ENCODE measurements at places on chromosomes 1 and 21. TPM values are rescaled to one million over a fixed set of nuclear protein-coding genes. Genes with fewer than 3 reads are reported as not detected.

DNA sequence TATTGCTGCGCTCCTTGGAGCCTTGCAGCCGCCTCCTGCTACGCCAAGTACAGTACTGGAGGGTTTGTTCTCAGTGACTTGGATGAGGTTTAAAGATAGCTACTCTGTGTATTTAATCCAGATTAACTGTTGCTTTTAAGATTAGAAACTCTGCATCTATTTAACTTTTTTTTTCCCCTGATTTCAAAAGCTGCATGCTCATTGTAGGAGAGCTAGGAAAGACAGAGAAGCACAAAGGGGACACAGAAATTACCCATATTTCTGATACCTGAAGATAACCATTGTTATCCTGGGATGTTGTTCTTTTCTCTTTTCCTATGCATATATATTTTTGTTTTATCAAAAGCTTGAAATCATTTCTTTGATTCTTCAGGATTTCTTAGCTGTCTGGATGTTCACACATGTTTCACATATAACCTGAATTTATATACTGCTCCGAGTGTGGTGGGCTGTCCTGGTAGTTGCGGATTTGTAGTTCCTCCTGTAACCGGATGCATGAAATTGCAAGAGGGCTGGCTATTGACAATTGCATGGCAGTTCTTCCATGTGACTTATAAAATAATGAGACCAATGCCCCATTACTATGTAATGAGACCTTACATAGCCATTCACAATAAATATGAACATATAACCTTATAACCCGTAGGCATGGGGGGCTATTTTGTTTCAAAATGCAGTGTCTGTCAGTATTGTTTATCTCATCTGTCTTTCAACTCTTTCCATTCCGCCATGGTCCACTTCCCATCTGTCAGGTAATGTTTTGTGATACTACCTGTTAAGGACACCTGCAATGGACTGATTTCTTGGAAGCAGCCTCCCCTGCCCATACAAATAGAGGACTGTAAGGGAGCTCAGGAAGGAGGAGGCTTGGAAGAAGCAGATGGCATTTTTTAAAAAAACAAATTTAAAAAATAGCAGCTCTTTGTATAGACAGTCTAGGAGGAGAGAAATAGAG is 1.4 kb downstream of the RAVER2 start:
- peak overlapping the region; percentile 11 for H3K27ac ChIP-seq
- peaks cover 11% of the 10 kb centered on the region for H3K4me1 ChIP-seq
- no peaks in the 10 kb centered on the region for H3K27me3 ChIP-seq
- H3K36me3 ChIP-seq, result no peaks in the 10 kb centered on the region

DNA sequence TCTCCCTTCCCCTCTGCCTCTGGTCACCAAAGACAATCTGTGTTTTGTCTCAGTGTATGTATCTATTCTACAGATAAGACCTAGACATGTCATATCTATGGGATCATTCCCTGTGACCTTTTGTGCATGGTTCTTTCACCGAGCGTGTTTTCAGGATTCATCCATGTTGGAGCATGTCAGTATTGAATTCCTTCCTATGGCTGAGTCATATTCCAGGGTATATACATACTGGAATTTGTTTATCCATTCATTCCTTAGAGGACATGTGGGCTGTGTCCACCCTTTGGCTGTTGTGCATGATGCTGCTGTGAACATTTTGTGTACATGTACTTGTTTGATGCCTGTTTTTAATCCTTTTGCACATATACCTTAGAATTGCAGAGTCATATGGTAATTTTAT is 69.9 kb downstream of the NFASC start:
- H3K4me3 ChIP-seq, result no peak overlapping the region
- H3K27me3 ChIP-seq, result no peaks in the 10 kb centered on the region
- no peak for DNase-seq
- no peaks in the 10 kb centered on the region for H3K36me3 ChIP-seq
- no peaks in the 10 kb centered on the region for H3K4me1 ChIP-seq
- H3K27ac ChIP-seq, result no peak overlapping the region

GRCh38 chr1:89876463-89876862 is 55.6 kb downstream of the LRRC8D start:
- H3K27me3 ChIP-seq, result no peaks in the 10 kb centered on the region
- H3K4me3 ChIP-seq, result no peak overlapping the region
- H3K36me3 ChIP-seq, result no peaks in the 10 kb centered on the region
- no peak for DNase-seq

DNA sequence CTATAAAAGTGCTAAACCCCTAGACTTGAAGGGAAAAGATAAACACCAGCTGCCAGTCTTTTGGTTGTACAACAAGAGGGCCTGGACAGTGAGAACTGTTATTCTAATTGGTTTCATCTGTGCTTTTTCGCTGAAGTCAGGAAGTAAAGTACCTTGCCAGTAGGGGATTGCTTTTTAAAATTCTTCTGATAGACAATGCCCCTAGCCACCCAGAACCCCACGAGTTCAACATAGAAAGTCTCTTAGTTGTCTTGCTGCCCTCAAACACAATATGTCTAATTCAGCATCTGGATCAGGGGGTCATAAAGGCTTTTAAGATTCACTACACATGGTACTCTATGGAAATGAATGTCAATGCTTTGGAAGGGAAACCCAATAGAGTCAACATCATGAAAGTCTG is 289.2 kb downstream of the TBX15 start:
- H3K27me3 ChIP-seq, result no peaks in the 10 kb centered on the region
- DNase-seq, result no peak
- no peak overlapping the region for H3K27ac ChIP-seq

DNA sequence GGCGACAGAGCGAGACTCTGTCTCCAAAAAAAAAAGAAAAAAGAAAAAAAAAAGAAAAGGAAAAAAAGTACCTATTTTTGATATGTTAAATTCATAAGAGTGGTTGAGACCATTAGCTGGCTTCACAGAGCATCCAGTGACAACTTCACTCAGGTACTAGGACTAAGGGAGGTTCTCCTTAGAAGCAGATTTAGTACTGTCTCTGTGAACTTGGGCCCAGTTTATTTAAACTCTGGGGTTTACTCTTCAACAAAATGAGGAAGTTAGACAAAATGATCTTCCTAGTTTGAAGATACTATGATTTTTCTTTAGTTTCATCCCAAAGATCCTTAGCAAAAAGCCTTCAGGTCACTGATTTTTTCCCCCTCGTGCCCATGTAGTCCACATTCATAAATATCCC is 21.2 kb downstream of the MACO1 start:
- H3K36me3 ChIP-seq, result peaks cover 11% of the 10 kb centered on the region
- H3K27ac ChIP-seq, result no peak overlapping the region
- H3K27me3 ChIP-seq, result no peaks in the 10 kb centered on the region
- no peaks in the 10 kb centered on the region for H3K4me1 ChIP-seq
- DNase-seq, result no peak
- no peak overlapping the region for H3K4me3 ChIP-seq

DNA sequence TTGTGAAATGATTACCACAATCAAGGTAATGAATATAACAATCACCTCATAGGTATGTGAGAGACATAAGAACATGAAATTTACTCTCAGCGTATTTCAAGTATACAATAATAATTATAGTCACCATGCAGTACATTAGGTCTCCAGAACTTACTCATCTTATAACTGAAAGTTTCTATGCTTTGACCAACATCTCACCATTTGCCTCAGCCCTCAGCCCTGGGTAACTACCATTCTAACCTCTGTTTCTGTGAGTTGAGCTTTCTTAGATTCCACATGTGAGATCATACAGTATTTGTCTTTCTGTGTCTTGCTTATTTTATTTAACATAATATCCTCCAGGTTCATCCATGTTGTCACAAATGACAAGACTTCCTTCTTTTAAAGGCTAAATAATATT is 57.3 kb downstream of the AGO3 start:
- H3K27ac ChIP-seq, result no peak overlapping the region
- H3K4me1 ChIP-seq, result no peaks in the 10 kb centered on the region
- DNase-seq, result no peak
- H3K27me3 ChIP-seq, result no peaks in the 10 kb centered on the region

GRCh38 chr1:51877434-51878307 is 856 bp downstream of the NRDC start:
- H3K36me3 ChIP-seq, result no peaks in the 10 kb centered on the region
- H3K4me1 ChIP-seq, result peaks cover 49% of the 10 kb centered on the region
- peaks cover 2% of the 10 kb centered on the region for H3K27me3 ChIP-seq
- DNase-seq, result no peak

DNA sequence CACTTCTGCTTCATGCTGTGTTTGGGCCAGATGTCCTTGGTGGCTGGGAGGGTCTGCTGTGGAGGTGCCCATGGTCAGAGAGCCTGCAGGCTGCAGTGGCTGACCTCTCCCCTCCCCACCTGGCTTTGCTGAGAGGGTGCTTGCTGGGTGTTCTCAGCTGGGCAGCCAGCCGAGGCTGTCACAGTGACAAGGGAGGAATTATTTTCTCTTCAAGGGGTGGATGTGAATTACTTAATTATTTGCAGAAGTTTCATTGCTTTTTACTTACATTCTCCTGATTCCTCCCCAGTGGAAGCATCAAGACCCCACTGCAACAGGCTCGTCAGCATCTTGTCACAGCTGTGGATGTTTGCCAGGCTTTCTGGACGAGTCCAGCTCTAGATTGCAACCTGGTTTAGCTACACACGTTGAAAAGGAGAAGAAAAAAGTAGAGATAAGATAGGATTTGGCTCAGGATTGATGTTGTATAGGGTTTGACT is 70.3 kb downstream of the GALNT2 start:
- DNase-seq, result no peak
- H3K27ac ChIP-seq, result no peak overlapping the region
- H3K36me3 ChIP-seq, result no peaks in the 10 kb centered on the region

GRCh38 chr1:8031176-8031785 is 5.2 kb upstream of the ERRFI1 start:
- peak; percentile 32 for DNase-seq
- peaks cover 5% of the 10 kb centered on the region for H3K4me1 ChIP-seq
- no peaks in the 10 kb centered on the region for H3K36me3 ChIP-seq

DNA sequence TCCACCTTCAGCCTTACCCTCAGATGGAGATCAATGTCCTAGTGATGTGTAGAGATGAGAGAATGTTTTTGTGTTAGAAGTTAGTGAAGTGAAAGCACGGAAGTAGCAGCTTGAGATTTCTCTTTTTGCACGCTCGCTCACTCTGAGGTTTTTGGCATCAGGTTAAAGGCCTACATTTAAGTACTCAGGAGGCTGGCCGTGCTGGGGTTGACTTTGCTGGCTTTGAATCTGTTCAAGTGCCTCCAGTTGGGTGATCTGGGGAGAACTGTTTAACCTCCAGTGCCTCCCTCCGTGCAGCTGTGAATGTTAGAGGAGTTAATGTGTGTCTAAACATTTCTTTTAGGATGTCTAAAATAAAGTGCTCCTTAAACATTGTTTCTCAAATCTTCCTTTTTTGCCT is 13.9 kb downstream of the PHGDH start:
- no peak for DNase-seq
- no peak overlapping the region for H3K27ac ChIP-seq
- H3K36me3 ChIP-seq, result no peaks in the 10 kb centered on the region
- no peaks in the 10 kb centered on the region for H3K27me3 ChIP-seq

- H3K4me1 ChIP-seq, result peaks cover 8% of the 10 kb centered on the region
- DNase-seq, result no peak
- no peaks in the 10 kb centered on the region for H3K36me3 ChIP-seq
- H3K27ac ChIP-seq, result no peak overlapping the region
- H3K27me3 ChIP-seq, result no peaks in the 10 kb centered on the region
Measured at GRCh38 chr1:9399510-9400424, 107.1 kb downstream of the SPSB1 start.

GRCh38 chr1:205719762-205720161 is 30.2 kb downstream of the NUCKS1 start:
- no peaks in the 10 kb centered on the region for H3K4me1 ChIP-seq
- peaks cover 37% of the 10 kb centered on the region for H3K36me3 ChIP-seq
- no peaks in the 10 kb centered on the region for H3K27me3 ChIP-seq
- no peak overlapping the region for H3K4me3 ChIP-seq
- no peak for DNase-seq

GRCh38 chr1:209590405-209590804 is 6.9 kb downstream of the CAMK1G start:
- no peaks in the 10 kb centered on the region for H3K36me3 ChIP-seq
- H3K27ac ChIP-seq, result no peak overlapping the region
- DNase-seq, result no peak
- no peak overlapping the region for H3K4me3 ChIP-seq
- H3K4me1 ChIP-seq, result no peaks in the 10 kb centered on the region

- no peaks in the 10 kb centered on the region for H3K4me1 ChIP-seq
- peak overlapping the region; percentile 18 for H3K27ac ChIP-seq
- no peak for DNase-seq
- H3K4me3 ChIP-seq, result no peak overlapping the region
- peaks cover 8% of the 10 kb centered on the region for H3K36me3 ChIP-seq
Measured at GRCh38 chr1:44290250-44291094, 64.6 kb downstream of the ERI3 start.

The HMCN1 gene
- total RNA-seq, result 0.04 TPM

The PTAFR gene
- total RNA-seq, result 0.59 TPM

The NPR1 gene
- not detected for total RNA-seq

The PADI2 gene
- not detected for total RNA-seq

The LCE3D gene
- total RNA-seq, result not detected

The OR10Z1 gene
- not detected for total RNA-seq

The SPATA6 gene
- total RNA-seq, result 0.72 TPM

The MIXL1 gene
- not detected for total RNA-seq
